Brain microvascular endothelial cell (primary cell): ENCODE measurements at places on chromosomes 11 and 22.

GRCh38 chr11:46947399-46948077 lies 11.0 kb downstream of the CSTPP1 start:
- no peak for DNase-seq

DNA sequence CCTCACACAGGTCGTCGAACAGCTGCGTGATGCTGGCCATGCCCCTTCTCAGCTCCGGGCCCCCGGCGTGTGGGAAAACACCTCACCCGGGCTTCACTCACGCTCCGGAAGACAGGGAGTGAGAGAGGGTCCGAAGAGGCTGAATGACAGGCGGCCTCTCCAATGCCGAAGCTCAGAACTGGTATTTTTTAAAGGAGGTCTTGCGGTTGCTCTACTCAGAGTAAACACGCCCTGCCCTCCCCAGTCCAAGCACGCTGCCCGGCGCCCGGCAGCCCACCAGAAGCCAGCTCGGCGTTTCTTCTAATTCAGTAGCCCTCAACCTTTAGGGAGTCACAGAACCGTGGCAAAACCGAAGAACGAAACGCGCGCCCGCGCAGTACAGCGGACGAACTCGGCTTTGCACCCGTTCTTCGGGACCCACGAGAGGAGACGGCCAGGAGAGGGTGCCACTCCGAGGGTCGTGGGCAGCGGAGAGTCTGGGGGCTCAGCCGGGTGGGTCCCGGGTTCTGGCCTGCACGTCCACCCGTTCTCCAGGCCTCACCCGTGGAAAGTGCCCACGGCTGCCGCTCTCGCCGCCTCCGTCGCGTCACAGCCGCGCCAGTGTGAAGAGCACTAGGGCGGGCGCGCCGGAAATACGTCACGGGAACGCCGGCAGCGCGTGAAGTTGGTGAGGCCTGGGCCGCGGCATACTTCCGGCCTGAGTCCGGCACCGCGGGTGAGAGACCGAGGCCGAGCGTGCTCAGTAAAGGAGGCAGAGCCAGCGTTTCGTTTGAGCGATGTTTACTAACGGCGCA lies at the start of gene TUBGCP6:
TUBGCP6 (minus strand) TSS at position 604 of the 794 bp plus-strand sequence; CDS start at position 40, 564 bp downstream.
- DNase-seq = peak; percentile 88

DNA sequence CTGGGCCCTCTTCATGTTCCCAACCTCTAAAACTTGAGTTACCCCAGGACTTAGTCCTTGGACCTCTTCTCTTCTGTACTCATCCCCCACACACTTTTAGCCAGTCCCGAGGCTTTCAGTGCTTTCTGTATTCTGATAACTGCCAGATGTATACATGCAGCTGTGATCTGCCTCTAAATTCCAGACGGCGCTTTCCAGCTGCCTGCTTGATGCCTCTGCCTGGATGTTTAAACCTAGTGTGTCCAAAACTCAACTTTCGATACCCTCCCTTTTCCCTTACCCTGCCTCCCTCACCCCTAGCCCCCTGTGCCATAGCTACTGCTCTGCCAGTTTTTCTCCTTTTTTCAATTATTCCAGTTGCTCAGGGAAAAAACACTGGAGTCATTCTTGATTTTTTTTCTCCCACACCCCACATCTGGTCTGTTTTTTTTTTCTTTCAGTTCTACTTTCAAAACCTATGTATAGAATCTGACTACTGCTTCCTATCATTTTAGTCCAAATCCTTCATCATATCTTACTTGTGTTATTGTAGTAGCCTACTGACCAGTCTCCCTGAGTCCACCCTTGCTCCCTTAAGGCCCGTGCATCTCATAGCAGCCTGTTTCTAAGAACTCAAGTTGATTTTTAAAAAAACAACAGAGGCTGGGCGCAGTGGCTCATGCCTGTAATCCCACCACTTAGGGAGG lies 32.9 kb upstream of the TECTA start:
- DNase-seq = no peak

GRCh38 chr11:120985718-120986569 lies 38.0 kb upstream of the TBCEL start:
- DNase-seq = peak; percentile 9

GRCh38 chr11:118547132-118547531 lies 16.1 kb downstream of the TMEM25 start:
- DNase-seq = no peak

DNA sequence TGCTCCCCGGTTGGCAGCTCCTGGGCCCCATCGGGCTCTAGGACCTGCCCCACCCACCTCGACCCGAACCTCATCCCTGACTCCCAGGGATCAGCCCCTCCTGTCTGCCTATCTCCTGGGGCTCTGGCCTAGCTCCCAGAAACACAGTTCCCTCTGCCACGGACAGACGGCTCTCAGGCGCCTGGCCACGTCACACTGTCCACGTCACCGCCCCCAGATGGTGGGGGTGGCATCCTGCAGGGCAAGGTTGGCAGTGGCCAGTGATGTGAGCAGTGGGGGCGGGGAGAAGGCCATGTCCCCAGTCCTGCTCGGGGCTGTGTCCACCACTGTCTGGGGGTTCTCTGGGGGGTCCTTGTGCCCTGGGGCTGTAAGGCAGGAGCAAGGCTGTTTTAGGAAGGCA lies 29.2 kb downstream of the SYT7 start:
- no peak for DNase-seq

- DNase-seq = no peak
These were observed 86.6 kb upstream of the LINC01488 start for GRCh38 chr11:69394869-69395246.

DNA sequence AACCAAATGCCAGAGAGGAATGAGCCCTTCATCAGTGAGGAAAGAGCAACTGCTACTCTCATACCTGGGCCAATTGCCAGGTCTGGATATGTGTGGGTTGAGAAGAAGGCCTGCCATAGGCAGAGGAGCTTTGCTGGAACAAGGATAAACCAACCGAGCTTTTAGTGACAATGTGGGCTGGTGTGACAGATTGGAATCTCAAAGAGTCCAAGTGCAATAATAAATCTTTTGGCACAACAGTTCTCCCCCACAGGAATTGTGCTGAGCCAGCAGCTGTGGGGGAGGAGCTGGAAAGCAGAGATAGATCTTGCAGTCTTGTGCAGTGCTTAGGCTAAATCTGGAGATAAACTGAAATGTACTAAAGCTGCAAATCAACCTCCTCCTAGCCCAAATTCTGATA lies 79.4 kb upstream of the ISX start:
- no peak for DNase-seq

DNA sequence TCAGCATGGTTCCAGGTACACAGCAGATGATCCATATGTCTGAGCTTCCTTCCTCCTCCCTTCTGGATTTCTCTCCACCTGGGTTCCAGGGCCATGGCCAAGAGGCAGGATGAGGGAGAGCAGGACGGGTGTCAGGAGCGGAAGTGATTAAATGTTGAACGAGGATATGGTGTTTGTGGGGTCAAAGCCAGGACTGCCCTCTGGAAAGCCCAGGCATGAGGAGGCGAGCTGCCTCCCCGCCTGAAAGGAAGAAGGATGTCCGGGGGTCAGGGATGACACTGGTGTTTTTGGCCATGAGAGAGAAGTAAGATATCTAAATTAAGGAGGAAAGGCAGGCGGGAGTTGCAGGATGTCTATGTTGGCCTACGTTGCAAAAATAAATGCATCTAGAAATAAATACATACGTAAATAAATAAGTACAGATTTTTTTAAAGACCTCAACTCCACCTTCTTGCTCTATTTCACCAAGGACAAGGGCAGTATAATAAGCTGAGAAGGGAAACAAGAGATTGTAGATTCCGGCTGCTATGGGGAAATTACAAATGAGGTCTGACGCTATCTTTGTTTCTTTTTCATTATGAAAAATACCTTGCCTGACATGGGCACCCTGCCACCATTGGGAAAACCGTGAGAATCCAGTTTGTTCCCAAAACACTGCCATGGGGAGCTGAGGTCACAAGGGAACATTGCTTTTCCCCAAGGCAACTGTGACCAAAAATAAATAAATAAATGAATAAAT lies 27.6 kb upstream of the LIPT2 start:
- DNase-seq = no peak

DNA sequence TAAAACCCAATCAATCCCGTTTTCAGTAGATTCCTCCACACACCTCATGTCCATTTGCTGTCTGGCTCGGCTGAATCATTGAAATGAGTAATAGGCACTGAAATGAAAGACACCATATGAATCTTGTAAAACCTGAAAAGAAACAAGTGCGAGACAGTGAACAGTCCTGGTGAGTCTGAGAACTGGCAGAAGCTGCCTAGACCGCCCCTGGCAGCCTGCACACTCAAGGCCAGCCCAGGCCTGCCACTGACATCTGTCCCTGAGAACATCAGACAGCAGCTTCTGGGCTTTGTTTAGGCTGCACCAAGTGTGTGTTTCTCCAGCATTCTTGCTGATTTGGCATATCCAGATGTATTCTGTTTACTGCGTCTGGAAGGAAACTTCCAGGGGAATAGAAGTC lies 44.8 kb downstream of the ENDOD1 start:
- peak; percentile 63 for DNase-seq

- DNase-seq = no peak
These were observed 4.3 kb downstream of the INCENP start for GRCh38 chr11:62127941-62128770.

- DNase-seq = no peak
These were observed 526 bp downstream of the C1QTNF6 start for GRCh38 chr22:37187552-37187890.

GRCh38 chr11:42631220-42631843 lies 680.5 kb upstream of the API5 start:
- peak; percentile 36 for DNase-seq

DNA sequence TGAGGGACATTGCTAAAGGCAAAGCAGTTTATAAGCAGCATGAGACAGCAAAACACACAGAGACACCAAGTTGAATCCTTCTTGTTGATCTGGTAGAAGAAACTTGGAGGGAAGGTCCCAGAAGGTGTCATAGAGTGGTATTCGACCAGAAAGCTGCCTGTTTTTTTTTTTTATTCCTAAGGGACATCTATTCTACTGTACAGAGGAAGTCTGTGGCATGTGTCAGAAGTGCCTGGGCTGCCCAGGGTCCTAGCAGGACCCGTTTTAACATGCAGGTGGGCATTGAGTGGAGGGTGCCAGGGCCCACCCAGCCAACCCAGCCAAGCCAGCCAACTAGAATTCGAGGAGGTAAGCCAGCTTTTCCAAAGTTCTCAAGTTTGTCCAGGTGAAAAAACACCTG lies 68.0 kb upstream of the ATXN10 start:
- no peak for DNase-seq

- no peak for DNase-seq
These were observed 42.2 kb downstream of the BIRC2 start for GRCh38 chr11:102389253-102389652.

- no peak for DNase-seq
These were observed 8.8 kb downstream of the TOLLIP start for GRCh38 chr11:1300569-1301187.

DNA sequence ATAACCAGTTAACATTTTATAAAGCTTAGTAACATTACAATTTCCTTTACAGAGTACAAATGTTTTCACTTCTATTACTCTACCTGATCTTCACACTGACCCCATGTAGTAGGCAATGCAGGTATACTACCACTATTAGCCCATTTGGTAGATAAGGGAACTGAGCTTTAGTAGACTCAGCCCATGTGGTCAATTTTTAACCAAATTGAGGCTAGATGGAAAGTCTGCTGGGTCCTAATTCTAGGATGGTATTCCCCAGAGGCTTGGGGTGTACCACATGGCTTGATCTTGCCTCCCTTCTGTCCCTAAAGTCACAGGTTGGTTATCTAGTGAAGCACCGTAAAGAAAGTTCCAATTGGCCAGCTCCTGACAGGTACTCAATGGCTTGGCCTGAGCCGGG lies 48.2 kb downstream of the NRXN2 start:
- DNase-seq = no peak

GRCh38 chr11:104352036-104352435 lies 188.1 kb upstream of the PDGFD start:
- no peak for DNase-seq

GRCh38 chr11:31641477-31642062 lies 132.0 kb downstream of the ELP4 start:
- DNase-seq = no peak

DNA sequence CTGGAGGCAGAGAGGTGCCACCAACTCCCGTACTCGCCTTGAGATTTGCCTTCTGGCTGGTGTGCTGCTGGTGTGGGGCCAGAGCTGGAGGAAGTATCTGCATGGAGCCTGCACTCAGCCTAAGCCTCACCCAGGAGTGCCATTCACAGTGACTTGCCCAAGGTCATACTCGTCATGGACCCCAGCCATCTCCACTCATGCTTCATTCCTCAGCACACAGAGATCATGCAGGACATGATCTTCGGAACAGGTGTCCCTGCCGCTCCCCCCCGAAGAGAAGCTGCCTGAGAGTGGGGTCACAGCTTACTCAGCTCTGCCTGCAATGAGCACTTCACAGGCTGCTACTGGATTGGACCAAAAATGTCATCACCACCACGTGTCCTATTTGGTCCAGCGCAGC lies 49.0 kb downstream of the PC start:
- DNase-seq = no peak

DNA sequence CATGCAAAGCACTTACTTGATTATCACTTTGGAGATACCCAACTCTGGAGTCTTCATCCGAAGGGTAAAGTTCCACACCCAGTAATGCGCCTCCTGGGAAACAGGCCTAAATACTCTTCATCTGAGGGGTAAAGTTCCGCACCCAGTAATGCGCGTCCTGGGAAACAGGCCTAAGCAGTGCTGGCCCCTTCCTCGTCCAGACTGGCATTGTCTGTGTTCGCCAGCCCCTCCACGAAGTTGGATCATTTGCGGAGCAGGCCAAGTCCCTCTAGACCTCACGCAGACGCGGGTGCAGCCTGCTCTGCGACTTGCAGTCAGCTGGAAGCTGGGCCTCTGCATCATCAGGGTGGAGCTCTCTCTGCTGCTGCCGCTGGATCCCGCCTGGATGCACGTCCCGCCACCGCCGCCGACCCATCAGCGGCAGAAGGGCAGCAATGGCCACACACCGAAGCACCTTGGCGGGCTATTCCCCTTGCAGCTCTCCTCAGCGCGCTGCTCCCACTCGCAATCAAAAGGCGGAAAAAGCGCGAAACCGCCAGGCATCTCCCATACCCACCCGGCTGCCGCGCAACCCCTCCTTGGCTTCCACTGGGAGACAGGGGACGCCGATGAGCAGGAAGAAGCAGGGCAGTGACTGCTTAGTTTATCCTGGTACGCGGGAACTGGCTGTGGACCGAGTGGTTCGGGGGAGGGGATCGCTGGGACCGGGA lies 34.1 kb upstream of the GLYATL1 start:
- DNase-seq = peak; percentile 56

DNA sequence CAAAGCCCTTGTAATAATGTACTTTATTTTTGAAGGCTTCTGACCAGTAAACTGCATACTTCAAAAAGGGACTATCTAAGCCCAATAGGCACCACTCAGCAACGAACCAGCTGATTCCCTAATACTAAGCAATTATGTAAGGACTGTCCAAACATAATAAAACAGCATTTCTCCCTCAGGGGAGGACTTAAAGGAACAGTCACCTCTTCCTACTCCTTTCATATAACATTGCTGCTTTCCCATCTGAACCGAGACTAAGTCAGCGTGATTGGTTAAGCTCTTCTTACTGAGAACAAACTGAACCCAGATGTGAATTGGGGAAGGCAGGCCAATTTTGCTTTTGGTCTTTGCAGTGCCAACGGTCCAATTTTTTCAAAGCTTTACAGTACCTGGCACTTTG lies 420.0 kb downstream of the METTL15 start:
- no peak for DNase-seq
